ENCODE measurements at places on chromosomes 3 and 15.

DNA sequence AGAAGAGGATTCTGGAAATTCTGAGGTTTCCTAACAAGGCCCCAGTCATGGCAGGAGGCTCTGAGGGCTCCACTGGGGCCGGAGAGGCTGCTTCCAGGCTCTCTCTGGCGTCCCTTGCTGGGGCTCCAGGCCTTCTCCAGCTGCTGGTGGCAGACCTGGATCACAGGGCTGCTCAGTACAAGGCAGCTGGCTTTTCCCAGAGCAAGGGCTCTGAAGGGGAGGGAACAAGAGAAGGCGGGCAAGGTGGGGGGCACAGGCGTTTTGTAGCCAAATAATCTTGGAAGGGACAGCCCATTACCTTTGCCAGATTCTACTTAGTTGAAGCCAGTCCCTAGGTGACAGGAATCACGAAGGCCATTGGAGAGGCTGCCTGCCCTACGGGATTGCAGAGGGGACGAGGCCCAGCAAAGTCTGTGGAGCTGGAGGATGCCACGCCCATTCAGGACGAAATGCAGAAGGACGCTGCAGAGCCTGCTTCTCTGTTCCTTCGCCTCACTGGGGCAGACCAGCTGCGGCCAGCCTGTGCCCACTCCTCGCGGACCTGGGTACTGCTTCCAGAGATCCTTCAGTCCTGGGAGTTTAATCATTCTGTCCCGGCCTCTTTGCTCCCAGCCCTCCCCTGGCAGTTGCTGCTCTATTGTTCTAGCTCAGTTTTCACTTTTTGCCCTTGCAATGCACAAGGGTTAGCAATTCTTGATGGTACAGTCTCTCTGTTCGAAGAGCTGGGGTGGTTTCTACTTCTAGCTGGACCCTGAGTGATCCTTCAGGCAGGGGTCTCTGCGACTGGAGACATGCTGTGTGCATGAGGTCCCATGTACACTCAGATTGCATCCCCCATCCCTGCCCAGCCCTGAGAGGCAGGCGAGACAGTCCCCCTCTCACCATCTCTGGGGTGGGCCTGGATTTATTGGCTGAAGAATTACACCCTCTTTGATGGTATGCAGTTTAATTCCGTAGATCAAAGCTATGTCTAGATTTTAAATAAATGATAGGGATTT lies 149.3 kb upstream of the MEF2A start:
- no peak overlapping the region for H3K4me3 ChIP-seq
- no peak overlapping the region for H3K27ac ChIP-seq
- H3K4me1 ChIP-seq = peaks cover 2% of the 10 kb centered on the region
- no peak for DNase-seq

DNA sequence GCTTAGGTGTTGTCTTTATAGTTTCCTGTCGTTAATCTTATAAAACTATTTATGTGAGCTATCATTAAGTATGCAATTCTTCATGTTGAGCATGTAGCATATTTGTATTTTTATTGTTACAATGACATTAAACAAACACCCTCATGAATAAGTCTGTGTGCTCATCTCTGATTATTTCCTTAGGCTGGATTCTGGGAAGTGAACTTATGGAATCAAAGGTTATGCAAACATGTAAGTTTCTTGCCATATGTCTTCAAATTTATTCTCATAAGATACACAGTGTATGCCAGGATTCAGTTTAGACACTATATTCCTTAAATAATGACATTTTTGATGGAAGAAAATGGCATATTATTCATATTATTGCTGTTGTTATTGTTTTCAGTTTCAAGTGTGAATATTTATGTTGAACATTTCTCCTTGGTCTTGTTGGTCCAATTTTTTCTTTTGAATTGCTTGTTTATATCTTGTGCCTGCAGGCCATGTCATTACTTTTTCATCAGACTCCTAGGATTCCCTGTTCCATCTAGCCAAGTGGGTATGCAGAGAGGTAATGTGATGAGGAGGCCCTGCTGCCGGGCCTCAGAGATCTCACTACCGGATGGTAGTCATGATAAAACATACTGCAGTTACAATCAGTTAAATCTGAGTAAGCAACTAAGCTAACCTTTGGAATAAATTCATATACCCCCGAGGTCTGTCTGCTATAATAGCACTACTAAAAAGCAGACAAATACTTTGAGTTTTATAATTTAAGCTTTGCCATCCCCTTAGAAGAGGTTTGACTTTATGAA lies 684.3 kb upstream of the SGO1 start:
- H3K27me3 ChIP-seq = no peaks in the 10 kb centered on the region
- no peaks in the 10 kb centered on the region for H3K36me3 ChIP-seq
- no peak overlapping the region for H3K27ac ChIP-seq
- H3K4me1 ChIP-seq = no peaks in the 10 kb centered on the region

DNA sequence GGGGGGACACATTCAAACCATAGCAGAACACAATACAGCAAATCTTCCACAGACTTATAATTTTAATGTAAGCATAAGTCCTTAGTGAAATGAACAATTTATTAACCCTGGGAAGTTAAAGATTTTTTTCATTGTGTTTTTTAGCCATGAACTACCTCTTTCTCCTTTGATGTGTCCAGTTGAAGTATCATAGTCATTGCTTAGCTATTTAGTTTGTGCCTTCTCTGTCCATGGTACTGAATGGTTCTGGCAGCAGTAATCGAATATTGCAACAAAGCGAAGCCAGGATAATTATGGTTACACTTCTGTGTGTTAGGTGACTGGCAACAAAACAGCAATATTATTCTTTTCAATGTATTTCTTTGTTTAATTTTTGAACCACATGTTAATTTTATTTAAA lies 403.0 kb upstream of the ONECUT1 start:
- peaks cover 4% of the 10 kb centered on the region for H3K27me3 ChIP-seq
- H3K36me3 ChIP-seq = no peaks in the 10 kb centered on the region
- no peaks in the 10 kb centered on the region for H3K4me1 ChIP-seq
- no peak for DNase-seq

GRCh38 chr3:135989242-135989641 lies 23.7 kb downstream of the PPP2R3A start:
- peaks cover 21% of the 10 kb centered on the region for H3K4me1 ChIP-seq
- H3K27ac ChIP-seq = no peak overlapping the region
- no peak for DNase-seq
- no peak overlapping the region for H3K4me3 ChIP-seq
- no peaks in the 10 kb centered on the region for H3K27me3 ChIP-seq

GRCh38 chr15:39859636-39860035 lies 60.4 kb downstream of the GPR176 start:
- no peak for DNase-seq
- H3K4me1 ChIP-seq = no peaks in the 10 kb centered on the region
- no peaks in the 10 kb centered on the region for H3K36me3 ChIP-seq
- H3K4me3 ChIP-seq = no peak overlapping the region
- no peaks in the 10 kb centered on the region for H3K27me3 ChIP-seq
- no peak overlapping the region for H3K27ac ChIP-seq

GRCh38 chr15:39494462-39494861 lies 86.4 kb upstream of the THBS1 start:
- no peaks in the 10 kb centered on the region for H3K27me3 ChIP-seq
- peaks cover 10% of the 10 kb centered on the region for H3K4me1 ChIP-seq
- no peak for DNase-seq
- no peaks in the 10 kb centered on the region for H3K36me3 ChIP-seq

DNA sequence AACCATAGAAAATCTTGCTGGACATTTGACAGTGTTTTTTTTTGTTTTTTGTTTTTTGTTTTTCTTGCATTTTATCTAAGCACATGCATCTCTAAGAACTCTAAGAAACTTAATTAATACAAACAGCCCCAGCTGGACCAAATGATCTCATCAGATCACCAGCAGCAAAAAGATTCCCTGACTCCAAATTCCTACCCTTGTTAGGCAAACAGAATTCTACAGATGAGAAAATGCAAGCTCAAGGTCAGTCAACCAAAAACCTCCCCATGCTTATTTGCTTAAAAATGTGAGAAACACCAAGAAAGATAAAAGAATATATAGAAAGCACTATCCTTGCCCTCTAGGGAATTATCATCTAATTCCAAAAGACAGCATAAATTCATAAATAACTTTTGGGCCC lies 65.4 kb downstream of the FOXP1 start:
- H3K27ac ChIP-seq = no peak overlapping the region
- no peak for DNase-seq
- no peaks in the 10 kb centered on the region for H3K27me3 ChIP-seq
- H3K4me1 ChIP-seq = peaks cover 13% of the 10 kb centered on the region
- no peak overlapping the region for H3K4me3 ChIP-seq

GRCh38 chr15:41505776-41506175 lies 7.9 kb downstream of the LTK start:
- H3K27ac ChIP-seq = no peak overlapping the region
- no peak for DNase-seq
- peaks cover 59% of the 10 kb centered on the region for H3K27me3 ChIP-seq
- H3K36me3 ChIP-seq = no peaks in the 10 kb centered on the region

GRCh38 chr3:129106866-129107565 lies 14.6 kb downstream of the RAB43 start:
- H3K27me3 ChIP-seq = no peaks in the 10 kb centered on the region
- no peak overlapping the region for H3K27ac ChIP-seq
- H3K4me1 ChIP-seq = no peaks in the 10 kb centered on the region
- H3K36me3 ChIP-seq = peaks cover 12% of the 10 kb centered on the region
- DNase-seq = no peak
- H3K4me3 ChIP-seq = no peak overlapping the region

- no peaks in the 10 kb centered on the region for H3K27me3 ChIP-seq
- H3K4me1 ChIP-seq = peaks cover 11% of the 10 kb centered on the region
- no peak overlapping the region for H3K27ac ChIP-seq
- DNase-seq = no peak
- no peaks in the 10 kb centered on the region for H3K36me3 ChIP-seq
These were observed 226.6 kb downstream of the ALCAM start for GRCh38 chr3:105593315-105593714.

DNA sequence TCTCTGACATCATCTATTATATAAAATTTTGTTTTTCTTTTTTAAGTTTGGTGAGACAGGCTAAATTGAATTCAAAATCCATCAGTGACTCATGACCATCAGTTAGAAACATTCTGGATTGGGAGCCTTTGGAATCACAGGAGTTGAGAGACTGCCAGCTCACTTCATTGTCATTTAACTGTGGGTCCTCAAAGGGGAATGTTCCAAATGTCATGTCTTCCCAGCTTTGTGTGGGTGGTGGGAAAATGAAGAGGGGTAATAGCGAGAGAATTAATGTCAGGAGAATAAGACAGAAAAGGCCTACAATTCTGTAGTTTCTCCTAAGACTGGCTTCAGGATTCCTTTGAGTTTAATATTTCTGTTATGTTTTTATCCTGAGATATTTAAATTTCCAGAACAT lies 1051.9 kb downstream of the FHIT start:
- H3K4me3 ChIP-seq = no peak overlapping the region
- DNase-seq = no peak
- no peak overlapping the region for H3K27ac ChIP-seq
- no peaks in the 10 kb centered on the region for H3K36me3 ChIP-seq
- no peaks in the 10 kb centered on the region for H3K27me3 ChIP-seq

DNA sequence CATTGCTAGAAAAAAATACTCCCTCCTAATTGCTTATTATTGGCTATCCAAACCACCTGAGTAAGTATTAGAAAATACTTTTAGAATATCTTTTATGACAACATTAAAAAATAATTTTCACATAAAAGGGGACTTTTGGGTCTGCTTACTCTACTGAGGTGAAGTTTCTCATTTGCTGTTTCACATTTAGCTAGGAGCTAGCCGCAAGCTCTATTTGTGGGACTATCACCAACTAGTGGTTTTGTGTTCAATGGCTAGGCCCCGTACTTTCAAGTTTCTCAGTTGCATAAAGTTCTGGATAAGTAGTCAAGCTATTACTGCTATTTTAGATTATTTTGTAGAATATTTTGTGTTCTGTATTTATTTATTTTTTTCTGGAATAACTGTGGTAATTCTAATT lies 244.2 kb upstream of the SLITRK3 start:
- H3K4me1 ChIP-seq = no peaks in the 10 kb centered on the region
- H3K27ac ChIP-seq = peak overlapping the region; percentile 12
- no peaks in the 10 kb centered on the region for H3K27me3 ChIP-seq

GRCh38 chr3:85003479-85003878 lies 44.7 kb downstream of the CADM2 start:
- H3K36me3 ChIP-seq = no peaks in the 10 kb centered on the region
- H3K4me1 ChIP-seq = no peaks in the 10 kb centered on the region
- no peak overlapping the region for H3K27ac ChIP-seq
- no peak for DNase-seq
- no peak overlapping the region for H3K4me3 ChIP-seq
- no peaks in the 10 kb centered on the region for H3K27me3 ChIP-seq

GRCh38 chr15:38325648-38325990 lies 73.0 kb downstream of the SPRED1 start:
- no peak overlapping the region for H3K27ac ChIP-seq
- no peak for DNase-seq
- H3K36me3 ChIP-seq = peaks cover 4% of the 10 kb centered on the region
- no peak overlapping the region for H3K4me3 ChIP-seq
- H3K27me3 ChIP-seq = no peaks in the 10 kb centered on the region

GRCh38 chr3:103693831-103694230 lies 1259.0 kb downstream of the ZPLD1 start:
- H3K36me3 ChIP-seq = no peaks in the 10 kb centered on the region
- H3K27me3 ChIP-seq = no peaks in the 10 kb centered on the region
- H3K27ac ChIP-seq = no peak overlapping the region
- DNase-seq = no peak

DNA sequence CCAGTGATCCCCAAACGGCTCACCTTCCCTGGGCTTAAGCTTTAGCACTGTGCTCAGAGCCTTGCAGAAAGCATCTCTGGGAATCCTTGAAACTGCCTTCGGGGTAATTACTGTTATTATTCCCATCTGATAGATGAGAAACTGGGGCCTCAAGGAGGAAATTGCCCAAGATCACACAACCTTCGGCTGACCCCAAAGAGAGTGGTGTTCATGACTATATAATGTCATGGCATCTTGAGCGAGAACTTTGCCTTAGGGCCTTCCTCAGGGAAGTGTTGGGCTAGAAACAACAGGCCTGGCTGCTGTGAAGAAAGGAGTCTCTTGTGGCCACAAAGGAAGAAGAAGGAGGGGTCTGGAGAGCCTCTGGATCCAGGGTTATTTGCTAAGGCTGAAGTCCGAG lies 388.7 kb upstream of the CFAP20DC start:
- DNase-seq = no peak
- no peaks in the 10 kb centered on the region for H3K27me3 ChIP-seq
- no peak overlapping the region for H3K27ac ChIP-seq
- no peaks in the 10 kb centered on the region for H3K4me1 ChIP-seq

GRCh38 chr3:23071296-23071695 lies 131.8 kb upstream of the UBE2E2 start:
- H3K4me3 ChIP-seq = no peak overlapping the region
- no peaks in the 10 kb centered on the region for H3K4me1 ChIP-seq
- DNase-seq = no peak
- no peaks in the 10 kb centered on the region for H3K36me3 ChIP-seq

DNA sequence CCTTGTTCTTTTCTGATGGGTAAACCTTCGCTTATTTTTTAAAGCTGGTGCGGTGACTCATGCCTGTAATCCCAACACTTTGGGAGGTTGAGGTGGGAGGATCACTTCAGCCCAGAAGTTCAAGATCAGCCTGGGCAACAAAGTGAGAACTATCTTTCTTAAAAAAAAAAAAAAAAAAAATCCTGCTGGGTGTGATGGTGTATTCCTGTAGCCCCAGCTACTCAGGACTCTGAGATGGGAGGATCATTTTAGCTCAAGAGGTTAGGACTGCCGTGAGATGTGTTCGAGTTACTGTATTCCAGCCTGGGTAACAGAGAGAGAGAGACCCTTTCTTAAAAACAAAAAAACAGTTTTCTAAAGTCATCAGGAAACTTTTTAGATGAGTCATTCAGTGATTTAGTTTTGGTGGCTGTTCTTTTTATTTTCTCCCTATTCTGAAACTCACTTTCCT lies 37.7 kb downstream of the SLMAP start:
- no peaks in the 10 kb centered on the region for H3K27me3 ChIP-seq
- H3K4me1 ChIP-seq = peaks cover 28% of the 10 kb centered on the region
- no peak for DNase-seq
- H3K4me3 ChIP-seq = no peak overlapping the region
